ENCODE measurements at places on chromosomes 5 and 9.

GRCh38 chr5:165508286-165508685 lies 2002.9 kb downstream of the MAT2B start:
- DNase-seq, result no peak

GRCh38 chr5:97078958-97079743 lies 63.3 kb downstream of the LIX1 start:
- no peak for DNase-seq

DNA sequence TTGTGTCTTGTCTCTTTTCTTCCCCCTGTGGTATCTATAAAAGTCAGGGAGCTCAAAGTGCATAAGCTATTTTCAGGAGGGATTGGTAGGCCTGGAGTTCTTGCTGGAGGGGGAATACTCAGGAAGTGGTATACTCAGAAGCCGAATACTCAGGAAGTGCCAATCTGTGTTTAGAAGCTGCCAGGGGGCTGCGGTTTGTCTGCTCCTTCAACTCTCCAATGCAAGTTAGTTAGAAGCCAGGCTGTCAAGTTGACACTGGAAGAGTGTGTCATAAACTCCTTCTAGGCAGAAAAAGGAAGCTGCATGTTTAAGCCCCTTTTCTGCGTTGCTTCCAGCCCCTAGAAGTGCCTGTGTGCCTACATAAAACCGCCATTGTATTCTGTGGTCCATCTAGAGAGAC lies 366.5 kb downstream of the TAF11L14 start:
- no peak for DNase-seq

GRCh38 chr5:140182803-140183367 lies 7.9 kb downstream of the CYSTM1 start:
- DNase-seq, result no peak

GRCh38 chr9:133974631-133975341 lies 17.3 kb downstream of the VAV2 start:
- no peak for DNase-seq

DNA sequence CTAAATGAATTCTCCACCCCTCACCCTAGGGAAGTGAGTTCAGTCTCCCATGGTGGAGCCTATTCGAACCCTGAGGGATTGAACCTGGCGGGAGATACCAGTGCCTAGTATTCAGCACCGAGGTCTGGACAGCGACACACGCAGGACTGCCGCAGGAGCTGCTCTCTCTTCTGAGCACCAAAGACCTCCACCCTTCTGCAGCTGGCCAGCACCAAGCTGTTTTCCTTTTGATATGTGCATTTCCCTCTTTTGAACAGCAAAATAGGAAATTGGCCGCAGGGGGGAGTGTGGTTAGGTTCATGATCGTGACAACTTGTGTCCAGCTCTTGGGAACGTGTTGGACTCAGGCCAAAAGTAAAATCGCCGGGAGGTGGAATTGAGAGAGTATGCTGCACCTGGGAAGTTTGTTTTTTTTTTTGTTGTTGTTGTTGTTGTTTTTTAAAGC lies 1.2 kb upstream of the PCSK1 start:
- DNase-seq, result no peak

DNA sequence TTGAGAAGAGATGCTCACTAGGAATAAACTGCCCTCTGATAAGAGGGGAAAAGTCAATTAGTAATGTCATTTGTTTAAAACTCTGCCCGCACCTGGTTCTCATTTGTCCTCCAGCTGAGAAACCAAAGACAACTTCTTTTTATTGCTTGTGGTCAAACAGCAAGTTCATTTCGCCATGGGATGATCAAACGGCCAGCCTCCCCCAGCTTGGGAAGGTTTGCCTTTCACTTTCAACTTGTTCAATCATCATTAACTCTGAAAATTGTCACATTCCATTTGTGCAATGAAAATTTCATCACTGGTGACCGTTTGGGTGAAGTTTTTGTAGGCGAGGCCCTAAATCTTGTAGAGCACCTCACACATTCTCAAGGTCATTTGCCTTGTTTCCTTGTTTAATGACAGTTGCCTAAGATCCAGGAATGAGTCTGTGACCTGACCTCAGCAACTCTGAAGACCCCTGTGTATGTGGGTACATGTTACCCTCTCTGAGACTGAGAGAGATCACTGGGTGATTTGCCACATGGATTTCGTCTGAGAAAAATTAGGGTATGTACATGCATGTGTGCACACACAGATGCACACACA lies 117.7 kb downstream of the MARCHF3 start:
- DNase-seq, result no peak

- no peak for DNase-seq
Measured at GRCh38 chr5:133238426-133239205, 186.8 kb downstream of the HSPA4 start.

DNA sequence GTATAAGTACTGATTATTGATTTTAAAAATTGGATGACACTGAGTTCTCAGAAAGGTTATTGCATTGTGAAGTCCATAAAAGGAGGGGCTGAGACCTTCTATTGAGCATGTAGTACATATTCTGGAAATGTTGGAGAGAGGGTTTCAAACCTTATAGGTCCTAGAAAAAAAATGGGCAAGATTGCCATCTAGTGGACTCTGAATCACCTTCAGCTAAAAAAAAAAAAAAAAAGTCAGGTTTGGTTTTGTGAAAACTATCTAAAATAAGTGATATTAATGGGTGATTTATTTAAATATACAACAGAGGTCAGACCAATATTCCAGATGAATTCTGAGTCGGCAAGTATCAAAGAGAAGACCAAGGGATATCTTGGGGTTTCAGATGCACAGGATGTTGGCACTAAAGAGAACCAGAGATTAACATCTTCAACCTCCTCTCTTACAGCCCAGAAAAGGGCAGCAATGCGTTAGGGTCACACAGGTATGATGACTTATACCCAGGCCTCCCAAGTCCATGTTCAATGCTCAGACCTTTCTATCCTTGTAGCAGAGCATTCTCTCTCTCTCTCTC lies 109.8 kb upstream of the NMUR2 start:
- DNase-seq, result peak; percentile 48

DNA sequence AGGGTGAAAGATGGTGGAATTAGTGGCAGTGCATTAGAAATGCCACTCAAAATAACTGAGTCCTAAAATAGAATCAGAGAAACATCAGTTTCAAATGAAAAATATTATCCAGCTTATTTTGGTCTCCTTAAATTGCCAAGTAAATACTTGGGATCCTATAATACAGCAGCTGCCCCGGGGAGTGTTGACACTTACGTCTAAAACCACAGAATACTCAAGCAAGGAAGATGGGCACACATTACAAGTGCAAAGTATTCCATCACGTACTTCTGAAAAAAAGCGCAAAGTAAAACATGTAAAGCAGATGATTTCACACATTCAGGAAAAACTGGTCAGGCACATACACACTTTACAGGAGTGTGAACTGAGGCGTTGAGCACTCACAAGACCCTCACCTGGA lies 2.4 kb upstream of the ARHGEF37 start:
- DNase-seq, result no peak

DNA sequence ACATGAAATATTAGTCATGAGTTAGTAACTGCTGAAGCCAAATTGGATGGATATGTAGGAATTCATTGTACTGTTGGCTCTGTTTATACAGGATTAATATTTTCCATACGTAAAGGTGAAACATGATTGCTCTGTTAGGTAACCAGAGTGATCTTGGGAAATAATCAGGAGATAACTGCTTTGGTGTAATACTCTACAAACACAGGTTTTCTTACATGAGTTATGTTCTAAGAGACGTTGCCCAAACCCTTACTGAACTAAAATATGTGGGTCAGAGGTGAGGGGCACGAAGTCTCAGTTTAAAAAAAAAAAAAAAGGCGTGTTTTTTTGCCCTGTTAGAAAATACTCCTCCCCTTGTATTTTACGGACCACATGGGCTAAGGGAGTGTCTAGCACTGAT lies 7.8 kb downstream of the DNAJA1 start:
- DNase-seq, result no peak

DNA sequence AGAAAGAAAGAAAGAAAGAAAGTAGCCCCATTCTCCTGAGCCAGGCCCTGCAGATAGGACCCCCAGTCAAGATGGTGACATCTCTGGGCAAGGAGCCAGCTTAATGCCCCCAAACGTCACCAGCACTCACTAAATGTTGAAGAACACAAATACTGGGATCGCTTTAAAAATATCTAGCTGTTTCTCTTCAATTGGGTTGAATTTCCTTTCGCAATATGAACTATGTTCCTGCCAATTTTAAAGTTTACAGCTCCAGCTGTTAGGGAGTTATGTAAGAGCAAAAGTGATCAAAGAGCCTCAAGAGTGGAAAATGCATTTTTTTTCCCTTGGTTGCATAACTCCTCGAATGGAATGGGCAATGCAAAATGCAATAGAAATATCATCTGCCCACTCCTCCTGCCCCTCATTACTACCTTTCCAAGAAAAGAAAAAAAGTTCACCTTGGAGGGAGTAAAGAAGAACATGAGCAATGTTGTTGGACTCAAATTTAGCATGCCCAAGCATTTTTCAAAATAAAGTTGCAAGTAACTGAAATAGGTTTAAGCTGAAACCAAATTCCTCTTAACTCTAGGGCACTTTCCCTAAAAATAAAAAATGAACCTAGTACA lies 244.2 kb upstream of the PIK3R1 start:
- no peak for DNase-seq

DNA sequence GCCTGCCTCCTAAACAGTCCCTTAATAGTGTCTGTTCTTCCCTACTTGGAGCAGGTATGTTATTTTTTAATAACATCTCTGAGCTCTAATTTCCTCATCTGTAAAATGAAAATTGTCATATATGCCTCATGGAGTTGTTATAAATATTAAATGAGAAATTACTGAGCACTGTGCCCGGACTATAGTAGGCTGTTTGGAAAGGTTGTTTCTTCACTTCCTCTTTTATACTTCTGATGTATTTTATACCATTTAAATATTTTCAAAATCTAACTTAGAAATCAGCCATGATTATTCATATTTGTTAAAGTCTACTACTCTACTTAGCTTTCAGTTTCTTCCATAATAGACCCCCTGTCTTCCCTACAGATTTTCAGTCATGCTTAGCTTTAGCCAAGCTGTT lies 30.5 kb upstream of the HAPLN1 start:
- no peak for DNase-seq

DNA sequence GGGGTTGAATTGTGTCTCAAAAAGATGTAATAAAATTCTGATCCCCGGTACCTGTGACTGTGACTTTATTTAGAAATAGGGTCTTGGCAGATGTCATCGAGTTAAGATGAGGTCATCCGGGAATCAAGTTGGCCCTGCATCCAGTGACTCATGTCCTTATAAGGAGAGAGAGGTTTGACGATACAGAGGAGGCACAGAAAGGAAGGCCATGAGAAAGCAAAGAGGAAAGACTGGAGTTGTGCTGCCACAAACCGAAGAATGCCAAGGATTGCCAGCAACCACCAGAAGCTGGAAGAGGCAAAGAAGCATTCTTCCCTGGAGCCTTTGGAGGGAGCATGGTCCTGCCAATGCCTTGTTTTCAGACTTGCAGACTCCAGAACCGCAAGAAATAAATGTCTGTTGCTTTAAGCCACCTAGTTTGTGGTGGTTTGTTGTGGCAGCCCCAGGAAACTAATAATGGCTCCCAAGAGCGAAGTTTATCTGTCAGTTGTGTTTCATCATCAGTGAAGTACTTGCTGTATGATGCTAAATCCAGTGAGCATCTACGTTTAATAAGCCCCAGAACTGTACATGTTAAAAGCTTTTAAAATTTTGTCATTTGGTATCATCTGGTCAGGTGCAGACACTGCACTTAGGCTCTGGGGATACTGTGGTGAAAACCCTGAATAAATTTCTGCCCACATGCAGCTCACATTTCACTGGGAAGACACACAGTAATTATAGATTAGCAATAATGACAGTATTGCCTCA lies 114.8 kb downstream of the TLE4 start:
- no peak for DNase-seq

- DNase-seq, result no peak
Measured at GRCh38 chr5:476102-476813, 33.3 kb downstream of the EXOC3 start.

DNA sequence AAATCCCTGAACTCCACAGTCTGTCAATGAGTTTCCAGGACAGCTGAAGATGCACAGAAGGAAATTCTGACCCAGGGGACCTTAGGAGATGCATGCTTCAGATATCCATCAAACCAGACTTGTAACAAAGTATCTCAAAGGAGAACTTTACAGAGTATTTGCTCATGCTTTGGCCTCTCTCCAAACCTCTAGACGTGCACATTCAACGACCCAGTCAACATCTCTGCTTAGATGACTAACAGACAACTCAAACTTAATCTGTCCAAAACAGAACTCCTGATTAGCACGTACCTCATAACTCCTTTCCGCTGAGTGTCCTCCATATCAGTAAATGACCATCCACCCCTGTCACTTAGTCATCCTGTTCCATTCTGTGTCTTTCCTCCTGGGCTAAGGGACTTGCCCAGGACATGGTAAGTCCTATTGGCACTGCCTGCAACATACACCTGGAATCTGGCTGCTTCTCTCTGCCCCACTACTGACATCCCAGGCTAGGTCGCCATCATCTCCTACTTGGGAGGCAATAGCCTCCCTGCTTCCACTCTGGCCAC lies 107.4 kb downstream of the LMNB1 start:
- DNase-seq, result no peak

GRCh38 chr5:75337366-75338021 lies 474 bp downstream of the HMGCR start:
- no peak for DNase-seq

DNA sequence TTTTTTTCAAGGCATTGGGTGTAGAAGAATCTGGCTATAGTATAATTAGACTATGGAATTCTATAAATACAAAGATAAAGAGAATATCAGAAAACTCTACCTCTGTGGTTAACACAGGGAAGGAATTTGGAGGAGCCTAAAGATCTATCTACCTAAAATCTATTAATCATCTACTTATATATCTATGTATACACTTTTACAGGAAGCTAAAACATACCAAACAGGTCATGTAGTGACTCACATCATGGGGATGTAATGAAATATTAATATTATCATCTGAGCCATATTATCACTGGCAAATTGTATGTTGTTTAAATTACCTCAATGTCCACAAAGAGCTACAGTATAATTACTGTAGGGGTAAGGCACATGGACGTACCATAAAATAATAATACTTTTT lies 1748.2 kb downstream of the EFNA5 start:
- no peak for DNase-seq

GRCh38 chr5:26807231-26808199 lies 230.9 kb downstream of the CDH9 start:
- no peak for DNase-seq

- DNase-seq, result no peak
Measured at GRCh38 chr5:11452852-11453251, 451.4 kb downstream of the CTNND2 start.

- DNase-seq, result peak; percentile 43
Measured at GRCh38 chr5:34685485-34686165, 29.5 kb downstream of the RAI14 start.

- DNase-seq, result no peak
Measured at GRCh38 chr9:136642439-136642921, 20.2 kb upstream of the EGFL7 start.
